ENCODE measurements at places on chromosomes 11 and 22.
A peak's percentile ranks its signal among the peaks of the same experiment; 100 is the strongest.

GRCh38 chr11:107293677-107294344, 163.8 kb downstream of the CWF19L2 start:
- DNase-seq = no peak

GRCh38 chr11:61851113-61851899, 23.2 kb downstream of the FADS2 start:
- no peak for DNase-seq

GRCh38 chr22:29820961-29821290, 17.1 kb downstream of the ASCC2 start:
- no peak for DNase-seq

- no peak for DNase-seq
These were observed 18.9 kb upstream of the YPEL1 start for GRCh38 chr22:21754523-21754922.

DNA sequence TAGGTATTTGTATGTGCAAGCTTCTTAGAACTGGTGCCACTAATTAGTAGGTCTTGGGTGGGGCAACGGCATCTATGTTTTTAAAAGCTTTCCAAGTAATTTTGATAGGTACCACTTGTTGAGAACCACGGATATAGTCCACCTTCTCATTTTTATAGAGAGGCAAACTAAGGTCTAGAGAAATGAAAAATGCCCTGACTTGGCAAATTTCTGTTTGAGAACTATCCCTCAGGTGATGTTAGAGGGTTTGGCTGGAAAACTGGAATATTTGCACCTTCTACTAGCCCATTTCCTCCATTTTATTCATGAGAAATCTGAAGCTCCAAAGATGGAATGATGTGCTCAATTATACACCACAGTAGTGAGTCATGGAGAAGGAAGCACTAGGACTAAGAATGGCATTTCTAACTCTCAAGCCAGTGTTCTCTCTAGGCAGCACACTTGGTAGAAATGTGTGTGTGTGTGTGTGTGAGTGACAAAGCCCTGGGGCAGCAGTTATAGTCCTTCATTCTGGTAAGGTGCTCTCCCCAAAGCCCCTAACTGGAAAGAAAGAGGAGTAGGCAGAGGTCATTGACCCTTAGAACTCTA, 1.8 kb upstream of the TMEM86A start:
- no peak for DNase-seq

DNA sequence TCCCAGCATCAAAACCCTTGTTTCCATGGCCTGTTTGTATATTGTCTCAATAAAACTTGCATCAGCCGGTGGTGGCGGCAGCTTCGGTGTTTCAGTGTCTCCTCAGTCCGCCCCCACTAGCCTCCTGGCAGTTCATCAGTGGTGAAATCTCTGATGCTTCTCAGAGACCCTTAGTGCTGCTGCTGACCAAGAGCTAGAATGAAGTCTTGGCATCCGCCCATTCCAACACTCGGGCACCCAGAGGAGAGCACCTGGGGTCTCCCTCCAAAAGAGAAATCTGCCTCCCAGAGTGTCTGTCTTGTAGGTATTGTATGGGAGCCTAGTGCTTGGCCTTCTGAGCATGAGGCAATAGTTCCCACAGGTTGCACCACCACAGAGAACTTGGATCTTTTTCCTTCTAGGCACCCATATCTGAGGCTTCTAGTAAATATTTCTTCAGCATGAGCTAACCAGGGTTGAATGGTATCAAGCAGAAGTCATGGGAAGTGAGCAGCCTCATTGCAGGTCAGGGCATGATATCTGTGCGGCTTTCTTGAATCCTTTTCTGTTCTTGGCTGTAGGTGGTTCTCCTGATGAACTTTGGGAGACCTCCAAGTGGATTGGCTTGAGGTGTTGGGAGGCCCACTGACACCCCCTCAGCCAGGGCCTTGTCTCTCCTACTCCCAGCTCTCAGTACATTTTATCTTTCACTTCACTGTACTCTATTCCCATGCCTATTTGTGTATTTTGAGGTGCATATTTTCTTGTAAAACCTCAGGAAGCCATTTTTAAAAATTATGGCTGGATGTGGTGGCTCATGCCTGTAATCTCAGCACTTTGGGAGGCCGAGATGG, 13.2 kb upstream of the AIFM3 start:
- no peak for DNase-seq

GRCh38 chr22:31211482-31211861, 626 bp upstream of the LIMK2 start:
- DNase-seq = no peak

DNA sequence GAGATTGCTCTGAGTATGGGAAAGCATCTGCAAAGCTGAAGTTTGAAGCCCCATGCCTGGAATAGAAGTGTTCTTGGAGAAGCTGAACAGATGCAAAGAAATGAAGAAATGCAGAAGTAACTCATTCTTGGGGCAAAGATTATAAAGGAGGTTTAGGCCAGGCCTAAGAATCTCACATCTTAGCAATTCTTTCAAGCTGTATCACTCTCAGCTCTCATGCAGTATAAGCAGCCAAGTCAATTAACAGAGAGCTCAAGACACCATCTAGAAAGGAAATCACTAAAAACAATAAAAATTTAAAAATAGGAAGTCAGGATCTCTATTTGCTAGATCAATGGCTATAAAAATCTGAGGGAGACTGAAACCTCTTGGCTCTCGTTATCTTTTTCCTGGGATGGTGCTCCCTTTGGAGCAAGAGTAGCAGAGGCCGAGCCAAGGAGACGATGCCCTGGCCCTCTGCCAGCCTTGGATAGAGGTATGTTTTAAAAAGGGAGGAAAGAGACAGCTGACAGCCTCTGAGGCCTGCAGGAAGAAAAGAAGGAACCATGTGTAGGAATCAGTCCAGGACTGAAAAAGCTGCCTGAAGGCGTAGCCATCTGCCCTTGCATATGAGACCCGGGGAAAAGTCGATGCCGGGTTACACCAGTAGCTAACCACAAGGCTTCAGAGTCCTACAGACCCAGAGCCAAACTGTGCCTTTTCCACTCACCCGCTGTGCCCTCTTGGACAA, 229.8 kb downstream of the BLID start:
- no peak for DNase-seq

DNA sequence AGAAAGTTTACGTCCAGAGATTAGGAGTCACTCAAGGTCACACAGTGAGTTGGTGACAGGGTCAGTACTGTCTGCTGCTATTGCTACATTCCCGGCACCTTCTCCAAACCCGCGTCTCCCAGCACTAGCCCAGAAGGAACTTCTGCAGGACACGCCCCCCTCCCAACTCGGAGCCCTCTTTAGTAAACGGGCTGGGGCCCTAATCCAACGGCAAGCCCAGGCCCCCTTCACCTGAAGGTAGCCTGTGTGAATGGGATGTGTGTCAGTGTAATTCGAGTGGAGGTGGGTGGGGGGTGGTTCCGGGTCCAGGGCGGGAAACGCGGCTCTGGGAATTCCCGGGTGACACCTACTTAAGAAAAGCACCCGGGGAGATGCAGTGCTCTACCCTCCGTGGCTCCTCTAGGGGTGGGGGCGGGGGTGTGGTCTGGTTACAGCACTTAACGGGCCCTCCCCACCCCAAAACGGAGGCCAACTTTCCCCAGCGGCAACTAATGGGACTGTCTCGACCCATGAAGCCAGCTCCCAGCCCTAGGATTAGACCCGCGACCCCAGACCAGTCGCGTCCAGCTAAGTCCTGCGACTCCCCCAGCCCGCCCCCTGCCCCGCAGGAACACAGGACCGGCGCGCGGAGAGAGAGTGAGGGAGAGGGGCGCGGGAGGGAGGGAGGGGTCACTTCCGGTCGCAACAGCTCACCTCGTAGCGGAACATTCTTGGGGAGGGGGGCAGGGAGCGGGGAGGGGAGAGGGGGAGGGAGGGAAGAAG, 468 bp downstream of the PATL1 start:
- DNase-seq = no peak

GRCh38 chr11:86152901-86153300, 84.0 kb upstream of the PICALM start:
- DNase-seq = no peak

- no peak for DNase-seq
These were observed 29.0 kb downstream of the SGSM1 start for GRCh38 chr22:24834845-24835570.

GRCh38 chr11:36394926-36395325, 98.8 kb downstream of the PRR5L start:
- DNase-seq = no peak

- no peak for DNase-seq
These were observed 109.1 kb downstream of the MED15 start for GRCh38 chr22:20616451-20617043.

- DNase-seq = no peak
These were observed 169.1 kb downstream of the RRAS2 start for GRCh38 chr11:14189874-14190273.

GRCh38 chr11:64712430-64713015, 10.5 kb downstream of the NRXN2 start:
- no peak for DNase-seq

- no peak for DNase-seq
These were observed 31.0 kb downstream of the TMPRSS5 start for GRCh38 chr11:113675003-113675561.

DNA sequence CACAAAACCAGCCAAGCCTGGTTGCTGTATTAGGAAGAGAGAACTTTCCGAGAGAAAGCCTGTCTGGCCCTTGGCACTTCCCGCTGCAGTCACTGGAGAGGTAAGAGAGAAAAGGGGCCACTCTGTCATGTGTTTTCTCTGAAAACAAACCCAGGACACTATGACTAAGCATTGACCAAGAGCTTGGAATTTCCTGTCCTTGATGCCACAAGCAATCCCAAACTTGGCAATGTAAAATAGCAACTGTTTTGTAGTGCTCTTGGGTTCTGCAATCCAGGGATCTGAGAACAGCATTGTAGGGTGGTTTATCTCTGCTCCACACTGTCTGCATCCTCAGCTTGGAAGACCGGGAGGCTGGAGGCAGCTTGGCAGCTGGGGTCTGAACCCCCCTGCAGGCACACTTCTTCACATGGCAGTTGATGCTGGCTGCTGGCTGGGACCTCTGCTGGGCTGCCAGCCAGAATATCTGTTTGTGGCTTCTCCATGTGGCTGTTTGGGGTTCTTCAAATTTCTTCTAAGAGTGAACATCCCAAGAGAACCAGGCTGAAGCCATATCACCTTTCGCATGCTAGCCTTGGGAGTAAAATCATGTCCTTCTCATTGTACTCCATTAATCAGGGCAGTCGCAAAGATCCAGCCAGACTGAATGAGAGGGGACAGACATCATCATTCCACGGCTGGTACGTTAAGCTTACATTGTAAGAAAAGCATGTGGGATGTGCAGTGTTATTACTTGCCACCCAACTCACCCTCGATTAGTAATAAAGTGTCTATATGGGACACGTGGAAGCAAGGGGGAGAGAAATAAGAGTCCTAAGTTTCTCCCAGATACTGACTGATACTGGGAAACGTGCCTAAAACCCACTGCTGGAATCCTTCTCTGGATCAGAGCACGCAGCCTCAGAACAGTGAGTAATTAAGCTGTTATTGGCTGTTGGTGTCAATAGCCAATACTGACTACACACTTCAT, 537.4 kb upstream of the B3GAT1 start:
- DNase-seq = no peak

DNA sequence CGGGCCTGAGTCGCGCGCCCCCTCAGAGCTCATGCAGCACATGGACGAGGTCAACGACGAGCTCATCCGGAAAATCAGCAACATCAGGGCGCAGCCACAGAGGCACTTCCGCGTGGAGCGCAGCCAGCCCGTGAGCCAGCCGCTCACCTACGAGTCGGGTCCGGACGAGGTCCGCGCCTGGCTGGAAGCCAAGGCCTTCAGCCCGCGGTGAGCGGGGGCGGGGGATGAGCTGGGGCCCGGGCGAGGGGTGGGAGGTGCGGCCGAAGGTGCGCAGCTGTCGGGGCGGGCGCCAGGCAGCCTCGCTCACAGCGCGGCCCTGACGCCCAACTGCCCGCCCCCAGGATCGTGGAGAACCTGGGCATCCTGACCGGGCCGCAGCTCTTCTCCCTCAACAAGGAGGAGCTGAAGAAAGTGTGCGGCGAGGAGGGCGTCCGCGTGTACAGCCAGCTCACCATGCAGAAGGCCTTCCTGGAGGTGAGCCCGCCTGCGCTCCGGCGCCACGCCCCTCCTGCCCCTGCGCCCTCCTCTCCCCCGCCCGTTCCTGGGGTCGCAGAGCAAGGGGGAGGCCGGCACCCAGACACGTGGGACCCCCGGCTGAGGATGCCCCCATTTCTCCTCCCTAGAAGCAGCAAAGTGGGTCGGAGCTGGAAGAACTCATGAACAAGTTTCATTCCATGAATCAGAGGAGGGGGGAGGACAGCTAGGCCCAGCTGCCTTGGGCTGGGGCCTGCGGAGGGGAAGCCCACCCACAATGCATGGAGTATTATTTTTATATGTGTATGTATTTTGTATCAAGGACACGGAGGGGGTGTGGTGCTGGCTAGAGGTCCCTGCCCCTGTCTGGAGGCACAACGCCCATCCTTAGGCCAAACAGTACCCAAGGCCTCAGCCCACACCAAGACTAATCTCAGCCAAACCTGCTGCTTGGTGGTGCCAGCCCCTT, 20.5 kb downstream of the EPS8L2 start:
- peak; percentile 66 for DNase-seq

- no peak for DNase-seq
These were observed 28.0 kb downstream of the USP35 start for GRCh38 chr11:78216571-78217287.

DNA sequence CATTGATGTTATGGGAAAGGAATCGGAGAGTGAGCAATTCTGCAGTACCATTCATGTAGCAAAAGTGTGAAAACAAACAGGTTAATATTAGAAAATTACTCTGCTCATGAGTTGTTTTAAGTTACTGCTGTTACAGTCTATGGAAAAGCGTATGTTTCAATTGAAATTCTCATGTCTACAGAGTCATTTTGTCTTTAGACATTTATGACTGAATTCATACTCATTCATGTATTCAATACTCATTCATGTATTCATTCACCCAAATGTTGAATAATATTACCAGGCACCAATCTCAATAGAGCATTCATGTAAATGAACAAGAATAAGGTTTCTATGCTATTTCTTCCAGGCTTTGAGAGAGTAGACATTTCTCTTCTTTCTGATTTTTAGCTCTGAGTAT, 8.1 kb downstream of the FLI1 start:
- no peak for DNase-seq

- DNase-seq = no peak
These were observed 97.4 kb upstream of the ARHGAP20 start for GRCh38 chr11:110809417-110810199.

DNA sequence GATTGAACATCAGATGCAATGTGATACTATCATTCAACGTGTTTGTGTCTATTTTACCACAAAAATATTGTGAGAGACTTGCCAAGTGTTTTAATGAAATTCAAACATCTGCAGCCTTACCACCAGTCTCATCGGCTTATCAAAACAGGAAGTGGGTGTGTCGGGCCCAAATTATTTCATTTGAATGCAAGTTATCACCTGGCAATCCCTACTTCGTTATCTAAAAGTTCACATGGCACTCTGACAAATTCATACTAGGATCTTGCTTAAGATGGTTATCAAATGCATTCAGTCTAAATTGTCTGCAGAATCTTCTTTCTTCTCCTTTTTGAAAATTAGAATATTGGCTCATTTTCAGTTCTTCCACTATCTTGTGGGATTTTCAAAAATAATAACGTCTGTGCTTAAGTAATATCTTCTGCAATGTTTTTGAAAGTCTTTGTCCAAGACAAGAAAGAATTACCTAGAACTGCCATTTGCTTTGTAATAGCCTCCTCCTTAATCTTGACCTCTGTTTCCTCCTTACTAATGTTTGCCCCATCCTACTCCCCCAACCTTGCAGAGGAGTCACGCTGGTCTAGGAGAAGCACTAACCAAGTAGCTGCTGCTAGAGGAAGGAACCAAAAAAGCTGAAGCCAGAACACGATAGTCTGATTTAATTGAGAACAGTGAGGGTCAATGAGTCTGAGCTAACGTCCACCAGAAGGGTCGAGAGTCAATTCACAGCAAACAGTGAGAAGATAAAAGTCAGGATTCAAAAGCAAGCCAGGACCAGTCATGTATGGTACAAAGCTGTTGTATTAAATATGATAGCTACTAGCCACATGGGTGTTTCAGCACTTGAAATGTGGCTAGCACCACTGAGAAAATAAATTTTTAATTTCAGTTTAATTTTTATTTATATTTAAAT, 10.2 kb upstream of the BIRC3 start:
- DNase-seq = no peak
